Kidney tubule cell (primary cell): ENCODE measurements at places on chromosomes 7 and 10.

GRCh38 chr7:85659364-85659763 lies 472.5 kb upstream of the SEMA3D start:
- no peak for DNase-seq

DNA sequence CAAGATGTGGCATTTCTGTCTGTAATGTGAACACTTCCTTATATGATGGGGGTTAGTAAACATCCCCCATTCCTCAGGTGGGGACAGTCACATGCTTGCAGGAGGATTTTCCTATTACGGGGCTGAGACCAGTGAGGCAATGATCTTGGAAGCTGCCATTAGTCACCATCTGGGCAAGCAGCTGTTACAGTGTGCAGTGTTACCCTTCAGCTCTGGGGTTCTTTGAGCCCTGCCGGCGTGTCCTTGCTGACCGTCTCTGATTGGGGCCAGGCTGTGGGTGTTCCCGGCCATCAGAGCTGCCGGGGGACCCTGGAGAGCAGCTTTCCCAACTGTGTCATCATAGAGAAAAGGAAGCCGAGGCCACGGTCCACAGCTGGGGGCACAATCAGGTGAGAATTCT lies 126.8 kb upstream of the FAM20C start:
- peak; percentile 66 for DNase-seq

DNA sequence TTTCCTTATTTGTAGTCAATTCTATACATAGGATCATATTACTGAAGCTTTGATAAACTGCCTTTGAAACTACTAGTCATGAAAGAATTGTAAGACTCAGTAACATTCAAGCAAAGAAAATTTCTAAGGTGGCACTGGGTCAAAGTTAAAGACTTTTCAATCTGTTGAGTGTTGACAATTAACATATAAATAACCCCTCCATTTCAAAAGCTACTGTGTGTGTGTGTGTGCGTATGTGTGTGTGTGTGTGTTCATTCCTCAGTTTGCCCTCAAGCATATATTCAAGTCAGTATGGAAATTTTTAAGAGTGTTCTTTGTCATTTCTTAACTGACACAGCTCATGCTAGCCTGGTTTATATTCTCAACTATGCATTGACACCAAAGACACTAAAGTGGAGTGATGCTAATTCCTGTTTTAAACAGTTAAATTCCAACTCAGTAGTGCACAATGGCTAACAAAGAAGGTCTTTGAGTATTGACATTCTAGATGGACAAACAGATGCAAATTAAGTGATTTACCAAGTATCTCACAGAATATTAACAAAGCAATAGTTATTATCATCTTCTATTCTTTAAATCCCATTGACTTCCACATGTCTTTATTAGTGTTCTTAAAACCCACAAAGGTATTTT lies 314.8 kb upstream of the GRM3 start:
- DNase-seq: no peak

DNA sequence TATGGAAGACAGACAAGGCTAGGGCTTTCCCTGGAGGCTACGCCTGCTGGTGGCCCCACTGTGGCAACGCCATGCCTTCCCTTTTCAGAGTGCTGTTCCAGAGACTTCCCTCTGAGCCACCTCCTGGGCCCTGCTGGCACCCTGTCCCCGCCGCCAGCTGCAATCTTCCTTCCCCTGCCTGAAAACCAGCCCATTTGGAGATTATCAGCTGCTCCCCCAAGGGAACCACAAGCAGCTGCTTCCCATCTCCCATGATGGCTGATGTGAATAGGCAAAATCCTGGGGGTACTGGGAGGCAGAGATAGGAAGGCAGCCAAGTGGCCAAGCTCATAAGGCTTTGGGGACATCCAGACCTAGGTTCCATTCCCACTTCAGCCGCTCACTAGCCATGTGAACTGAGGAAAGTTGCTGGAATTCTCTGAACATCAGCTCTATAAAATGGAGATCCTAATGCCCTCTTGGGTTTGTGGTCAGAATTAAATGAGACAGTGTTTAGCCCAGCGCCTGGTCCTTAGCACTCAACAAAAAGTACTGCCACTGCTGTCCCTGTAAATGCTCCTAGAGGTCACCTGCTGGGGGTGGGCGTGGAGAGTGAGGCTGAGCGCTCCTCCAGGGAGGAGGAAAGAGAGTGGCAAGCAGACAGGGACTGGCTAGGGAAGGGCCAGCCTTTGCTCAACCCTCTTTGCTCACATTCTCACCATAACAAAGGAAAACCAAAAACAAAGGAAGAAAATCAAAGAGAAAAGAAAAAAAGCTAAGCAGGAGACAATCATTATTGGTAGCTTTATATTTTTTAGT lies 5.9 kb downstream of the TSPAN33 start:
- DNase-seq: no peak

- DNase-seq: no peak
These were observed 136.5 kb downstream of the ADARB2 start for GRCh38 chr10:1600861-1601260.

DNA sequence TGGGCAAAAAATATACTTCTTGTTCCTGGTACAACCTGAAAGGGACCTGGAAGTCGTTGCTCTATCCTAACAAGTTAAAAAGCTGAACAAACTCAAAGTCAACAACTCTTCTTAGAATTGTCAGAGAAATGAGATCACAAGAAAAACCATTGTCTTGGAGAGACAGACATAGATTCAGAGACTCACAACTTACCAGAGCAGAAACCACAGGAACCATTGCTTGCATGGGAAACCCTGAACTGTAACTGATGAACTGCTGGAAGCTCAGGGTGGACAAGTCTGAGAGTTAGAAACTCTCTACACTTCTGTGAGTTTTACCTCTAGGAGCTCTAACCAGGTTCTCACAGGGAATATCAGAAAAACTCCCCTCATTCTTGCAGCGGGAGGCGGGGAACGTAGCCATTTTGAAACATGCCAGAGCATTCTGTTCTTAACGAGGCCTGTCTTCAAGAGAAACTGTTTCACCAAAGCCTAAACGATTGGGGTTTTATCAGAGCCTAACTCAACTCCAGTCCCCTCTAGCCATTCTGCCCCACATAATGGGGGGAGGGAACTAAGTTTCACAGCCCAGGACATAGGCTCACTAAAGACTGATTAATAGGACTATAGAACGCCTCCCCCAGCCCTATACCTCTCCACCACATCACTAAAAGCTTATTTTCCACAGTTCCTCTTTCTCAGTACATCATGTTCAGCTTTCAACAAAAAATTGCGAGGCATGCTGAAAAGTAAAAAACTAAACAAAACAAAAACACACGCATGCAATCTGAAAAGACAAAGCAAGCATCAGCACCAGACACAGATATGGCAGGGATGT lies 12.0 kb upstream of the GSDME start:
- peak; percentile 62 for DNase-seq

DNA sequence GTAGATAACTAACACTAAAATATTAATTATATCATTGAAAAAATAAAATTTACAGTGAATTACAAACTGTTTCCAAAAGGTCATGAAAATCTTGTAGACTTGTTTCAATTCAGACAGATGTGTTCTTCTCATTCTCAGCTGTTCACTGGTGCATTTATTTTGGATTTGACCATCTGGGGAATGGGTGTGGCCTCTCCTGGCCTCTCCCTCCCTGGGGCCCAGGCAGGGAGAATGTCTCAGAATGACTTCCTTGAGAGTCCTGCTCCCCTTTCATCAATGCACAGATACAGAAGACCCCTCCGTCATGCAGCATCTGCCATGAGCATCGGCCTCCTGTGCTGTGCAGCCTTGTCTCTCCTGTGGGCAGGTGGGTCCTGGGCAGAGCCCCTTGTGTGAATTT lies 192.8 kb upstream of the PRSS58 start:
- no peak for DNase-seq

- no peak for DNase-seq
These were observed 11.1 kb upstream of the ARID5B start for GRCh38 chr10:61890430-61890829.

- DNase-seq: peak; percentile 72
These were observed 220.8 kb upstream of the PRSS58 start for GRCh38 chr7:142478479-142479220.

DNA sequence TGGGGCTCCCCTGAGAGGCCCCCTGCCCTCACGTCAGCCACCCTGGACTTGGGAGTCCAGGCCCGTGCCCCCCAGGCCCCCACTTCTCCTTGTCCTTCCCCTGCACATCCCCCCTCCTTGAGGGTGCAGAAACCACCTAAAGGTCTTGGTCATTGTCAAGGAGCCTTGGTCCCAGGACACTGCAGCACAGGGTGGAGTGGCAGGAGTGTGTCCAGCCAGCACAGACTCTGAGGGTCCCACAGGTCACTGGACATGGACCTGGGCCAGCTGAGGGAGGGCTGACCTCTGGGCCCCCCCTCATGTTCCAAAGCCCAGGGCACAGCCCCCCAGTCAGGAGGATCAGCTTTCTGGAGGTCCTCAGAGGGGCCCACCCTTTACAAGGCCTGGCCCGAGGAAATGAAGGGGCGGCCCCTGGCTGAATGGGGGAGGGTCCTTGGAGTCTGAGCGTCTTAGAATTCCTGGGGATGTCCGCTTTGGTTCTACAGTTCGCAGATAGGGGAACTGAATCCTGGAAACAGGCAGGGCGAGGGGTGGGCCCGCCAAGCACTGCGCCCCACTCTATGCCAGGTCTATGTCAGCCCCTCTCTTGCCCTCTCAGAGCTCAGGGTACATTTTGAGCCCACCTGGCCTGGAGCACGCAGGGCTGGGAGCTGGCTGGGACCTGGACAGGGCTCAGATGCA lies 54.0 kb downstream of the PWWP2B start:
- no peak for DNase-seq

DNA sequence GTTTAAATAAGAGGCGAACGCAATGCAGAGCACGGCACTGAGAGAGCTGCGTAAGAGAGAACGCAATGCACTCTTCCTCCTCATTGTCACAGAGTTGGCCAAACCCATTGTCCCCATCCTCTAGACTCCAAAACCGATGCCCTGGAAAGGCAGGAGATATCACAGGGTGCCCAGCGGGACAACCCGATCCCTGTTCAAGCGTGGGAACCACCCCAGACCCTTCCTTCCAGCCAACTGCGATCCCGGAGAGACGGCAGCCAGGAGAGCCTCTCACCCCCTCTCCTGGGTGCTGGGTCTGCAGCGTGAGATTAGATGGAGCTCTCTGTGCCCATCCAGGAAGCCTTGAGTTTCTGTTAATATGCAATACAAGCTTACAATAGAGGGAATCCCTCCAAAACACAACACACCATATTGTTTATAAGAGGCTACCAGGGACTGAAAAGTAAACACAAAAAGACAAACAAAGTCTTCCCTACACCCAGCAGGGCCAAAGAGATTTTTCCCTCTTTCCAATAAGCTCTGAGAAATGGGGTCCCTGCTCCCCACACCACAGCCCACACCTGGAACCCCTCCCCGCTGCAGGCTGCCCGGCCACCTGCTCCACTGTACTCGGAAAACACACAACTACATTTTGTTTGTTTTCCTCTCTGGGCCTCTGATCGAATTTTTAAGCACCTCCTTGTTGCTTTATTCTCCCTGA lies 187.6 kb downstream of the ADARB2 start:
- no peak for DNase-seq

- no peak for DNase-seq
These were observed 214.5 kb downstream of the TWIST1 start for GRCh38 chr7:18902892-18903291.

- peak; percentile 54 for DNase-seq
These were observed 88.5 kb downstream of the CTNNA3 start for GRCh38 chr10:67607472-67607871.

DNA sequence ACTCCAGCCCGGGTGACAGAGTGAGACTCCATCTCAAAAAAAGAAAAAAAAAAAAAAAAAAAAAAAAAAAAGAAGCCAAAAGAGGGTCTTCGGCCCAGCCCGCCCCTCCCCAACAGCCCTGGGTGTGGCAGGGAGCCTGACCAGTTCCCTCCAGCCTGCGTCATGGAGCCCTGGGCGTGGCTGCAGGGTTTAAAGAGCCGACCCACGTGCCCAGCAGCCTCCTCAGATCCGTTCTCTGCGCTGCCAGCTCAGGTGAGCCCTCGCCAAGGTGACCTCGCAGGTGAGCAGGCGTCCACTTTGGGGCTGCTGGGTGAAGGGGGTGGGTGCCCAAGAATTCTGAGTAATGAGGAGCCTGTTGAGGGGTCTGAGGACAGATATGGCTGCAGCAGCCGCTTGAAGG lies at the start of gene FXYD4:
FXYD4 (plus strand) TSS at position 219 of the 400 bp plus-strand sequence. CDS start 2,111 bp downstream, outside the sequence.
- DNase-seq: no peak

DNA sequence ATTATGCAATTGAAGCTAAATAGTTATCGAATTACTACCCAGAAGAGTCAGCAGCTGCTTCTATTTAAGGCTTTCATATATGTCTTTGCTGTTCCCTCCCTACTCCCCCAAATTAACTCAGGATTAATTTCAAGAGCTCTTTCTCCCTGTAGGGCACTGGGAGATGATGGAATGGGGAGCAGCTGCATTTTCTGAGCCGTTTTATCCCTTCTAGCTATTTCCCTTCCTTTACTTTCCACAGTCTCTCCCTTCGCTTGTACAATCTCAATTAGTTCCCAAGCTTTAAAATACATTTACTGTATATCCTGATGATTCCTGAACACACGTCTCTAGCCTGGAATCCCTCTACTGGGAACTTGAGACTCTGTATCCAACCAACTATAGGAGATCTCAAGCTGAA lies 19.8 kb upstream of the TSPAN12 start:
- DNase-seq: no peak

- no peak for DNase-seq
These were observed 87.9 kb downstream of the DPY19L1 start for GRCh38 chr7:34949361-34949760.

GRCh38 chr7:24917510-24918239 lies 62.3 kb downstream of the OSBPL3 start:
- DNase-seq: peak; percentile 73

GRCh38 chr7:118109607-118110006 lies 74.4 kb upstream of the LSM8 start:
- peak; percentile 24 for DNase-seq
